ENCODE measurements at places on chromosomes 5 and 9.

- DNase-seq = no peak
Measured at GRCh38 chr9:128512820-128513219, 8.3 kb downstream of the GLE1 start.

GRCh38 chr9:94918038-94918753 is 191.7 kb downstream of the AOPEP start:
- no peak for DNase-seq

DNA sequence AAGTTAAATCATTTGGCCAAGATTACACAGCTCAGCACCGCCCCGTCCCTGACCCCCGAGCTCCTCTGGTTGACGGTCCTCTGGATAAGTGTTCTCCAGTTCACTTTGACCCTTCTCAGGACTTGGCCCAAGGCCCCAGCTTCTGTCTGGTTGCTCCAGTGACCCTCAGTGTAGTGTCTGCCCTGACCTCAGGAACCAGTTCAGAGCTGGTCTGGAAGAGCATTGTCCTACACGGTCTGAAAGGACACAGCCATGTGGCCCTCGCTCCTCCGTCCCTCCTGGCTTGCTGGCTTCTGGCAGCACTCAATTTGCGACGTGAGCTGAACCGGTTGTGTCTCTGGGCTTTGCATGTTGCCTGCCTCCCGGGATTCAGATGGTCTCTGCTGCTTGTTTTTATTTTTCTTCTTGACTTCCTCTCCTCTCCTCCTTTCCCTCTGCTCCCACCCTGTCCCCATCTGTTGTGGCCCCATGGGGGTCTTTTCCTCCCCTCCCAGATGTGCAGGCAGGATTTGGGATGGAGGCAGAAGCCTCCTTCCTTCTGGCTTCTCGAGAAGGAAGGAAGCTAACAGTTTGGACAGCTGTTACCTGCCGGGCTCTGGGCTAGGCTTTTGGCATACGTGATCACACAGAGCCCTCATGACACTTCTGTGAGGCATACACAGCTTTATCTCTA is 72.0 kb downstream of the PPARGC1B start:
- DNase-seq = no peak

- DNase-seq = no peak
Measured at GRCh38 chr9:108910914-108911313, 23.0 kb downstream of the ELP1 start.

GRCh38 chr9:105413525-105413924 is 34.3 kb upstream of the FSD1L start:
- DNase-seq = no peak

DNA sequence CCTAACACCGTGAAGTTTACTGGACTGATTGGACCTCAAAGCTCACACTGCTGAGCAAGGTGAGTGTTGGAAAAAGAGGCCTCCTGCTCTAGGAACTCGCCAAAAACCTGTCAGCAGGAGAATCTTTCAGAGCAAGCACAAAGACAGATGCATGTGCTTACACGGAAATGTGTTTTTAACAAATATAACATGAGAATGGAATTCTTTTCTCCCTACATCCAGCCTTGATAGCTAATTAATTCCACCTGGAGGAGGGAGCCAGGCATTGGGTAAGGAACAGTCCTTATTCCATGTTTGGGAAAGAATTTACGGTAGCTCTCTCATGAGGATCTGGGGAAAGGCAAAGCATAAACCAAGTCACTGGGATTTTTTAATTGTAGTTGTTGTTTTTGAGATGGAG is 98.8 kb downstream of the KLF4 start:
- DNase-seq = no peak

- DNase-seq = no peak
Measured at GRCh38 chr9:114851306-114851705, 45.5 kb upstream of the TNFSF15 start.

- DNase-seq = peak; percentile 75
Measured at GRCh38 chr5:68424799-68425537, 209.4 kb downstream of the PIK3R1 start.

DNA sequence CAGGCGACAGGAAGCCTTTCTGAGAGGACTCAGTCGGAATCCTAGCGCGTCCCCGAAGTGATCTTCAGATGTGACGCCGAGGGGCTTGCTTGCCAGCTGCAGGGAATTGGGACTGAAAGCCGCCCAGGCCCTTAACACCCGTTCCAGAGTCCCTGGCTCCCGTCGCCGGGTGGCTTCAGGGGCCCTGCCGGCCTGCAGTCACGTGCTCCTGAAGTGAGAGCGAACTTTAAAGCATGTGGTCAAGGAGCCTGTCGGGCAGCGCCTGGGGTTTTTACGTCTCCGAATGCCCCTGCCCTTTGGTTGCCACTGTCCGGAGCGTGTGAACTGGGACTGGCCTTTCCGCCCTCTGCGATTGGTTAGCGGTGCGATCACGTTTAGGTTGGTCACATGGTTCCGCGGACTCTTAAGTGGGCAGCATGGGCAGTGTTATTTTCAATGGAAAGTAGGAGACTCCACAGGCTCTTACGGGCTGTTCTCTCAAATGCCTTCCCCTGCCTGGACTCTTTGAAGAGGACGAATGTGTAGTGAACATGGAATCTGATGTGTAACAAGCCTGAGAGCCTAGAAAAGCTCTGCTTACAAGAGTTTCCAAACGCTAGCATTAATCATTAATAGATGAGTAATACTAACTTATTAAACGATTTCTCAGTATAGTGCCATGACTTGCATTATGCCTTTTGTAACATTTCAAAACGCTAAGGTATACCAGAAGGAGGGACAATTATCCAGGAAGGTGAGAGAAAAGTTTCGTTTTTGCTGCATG is 1.9 kb downstream of the VLDLR start:
- no peak for DNase-seq

DNA sequence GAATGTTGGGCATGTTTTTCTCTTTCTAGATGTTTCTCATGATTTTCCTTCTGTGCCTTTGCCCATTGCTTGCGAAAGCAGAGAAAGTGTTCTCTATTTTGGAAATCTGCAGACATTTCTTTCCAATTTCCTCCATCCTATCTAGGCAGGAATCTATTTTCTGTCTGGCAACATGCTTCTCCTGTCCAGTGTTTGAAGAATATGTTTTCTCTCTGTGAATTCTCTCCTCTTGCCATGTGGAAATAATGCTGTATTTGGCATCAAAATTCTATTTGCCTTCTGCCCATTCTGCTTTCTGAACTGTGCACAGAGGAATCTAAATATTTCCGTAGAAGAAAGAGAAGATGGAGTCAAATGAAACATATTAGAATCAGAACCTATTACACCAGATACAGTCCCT is 833.3 kb downstream of the CDH9 start:
- no peak for DNase-seq

- no peak for DNase-seq
Measured at GRCh38 chr5:176519810-176520720, 17.1 kb downstream of the RNF44 start.

- no peak for DNase-seq
Measured at GRCh38 chr9:133102190-133103021, 18.6 kb downstream of the RALGDS start.

DNA sequence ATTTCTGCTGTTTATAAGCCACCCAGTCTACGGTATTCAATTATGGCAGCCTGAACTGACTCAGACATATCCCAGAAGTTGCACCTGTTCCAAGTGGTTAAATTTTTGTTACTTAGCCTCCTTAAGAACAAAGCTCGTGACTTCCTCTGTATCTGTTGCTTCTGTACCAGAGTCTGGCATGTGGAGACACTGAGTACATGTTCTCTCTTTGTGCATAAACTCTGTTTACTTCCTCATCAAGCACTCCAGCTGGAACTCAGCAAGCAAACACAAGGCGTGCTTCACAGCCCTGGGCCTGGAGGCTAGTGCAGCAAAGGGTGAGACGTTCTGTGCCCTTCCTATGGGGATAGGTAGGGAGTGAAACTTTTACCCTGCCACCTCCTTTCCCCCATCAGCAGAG is 19.0 kb downstream of the C9orf152 start:
- peak; percentile 79 for DNase-seq

- peak; percentile 71 for DNase-seq
Measured at GRCh38 chr5:171907725-171908343, 98.6 kb downstream of the FBXW11 start.

- DNase-seq = peak; percentile 48
Measured at GRCh38 chr9:36492865-36493264, 79.8 kb upstream of the MELK start.

DNA sequence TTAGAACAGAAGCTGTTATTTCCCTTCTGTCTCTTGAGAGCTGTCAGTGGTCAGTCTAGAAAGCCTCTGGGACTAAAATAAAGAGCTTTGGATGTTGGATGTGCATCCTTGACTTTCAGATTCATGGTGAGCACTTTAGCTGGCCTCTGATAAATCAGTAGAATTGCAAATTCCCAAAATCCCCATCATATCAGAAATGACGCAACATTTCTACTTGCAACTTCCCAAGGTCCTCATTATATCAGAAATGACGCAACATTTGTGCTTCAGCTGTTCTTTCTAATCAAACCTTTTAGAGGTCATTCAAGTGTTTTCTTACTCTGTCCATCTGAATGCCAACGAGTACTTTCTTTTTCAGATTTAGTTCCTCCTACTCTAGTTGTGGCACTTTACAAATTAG is 167.3 kb upstream of the MOCS2 start:
- no peak for DNase-seq

GRCh38 chr9:92446536-92446935 is 22.3 kb upstream of the OMD start:
- no peak for DNase-seq

DNA sequence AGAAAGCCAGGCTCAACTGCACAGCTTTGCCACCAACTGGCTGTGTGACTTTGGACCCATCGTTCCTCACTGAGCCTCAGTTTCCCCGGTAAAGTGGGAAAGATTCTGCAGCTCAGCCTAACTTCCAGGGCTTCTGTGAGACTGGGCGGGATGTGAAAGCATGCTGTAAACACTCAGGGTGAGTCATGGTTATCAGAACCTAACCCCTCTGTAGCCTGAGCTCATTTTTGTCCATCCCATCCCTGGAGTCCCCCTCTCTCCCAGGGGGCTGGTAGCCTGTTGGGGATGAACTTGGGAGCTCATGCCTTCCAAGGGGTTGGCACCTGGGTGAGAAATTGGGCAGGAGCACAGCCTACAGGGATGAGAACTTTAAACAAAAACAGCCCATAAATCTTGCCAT is 2.3 kb downstream of the CCDC69 start:
- DNase-seq = no peak

- no peak for DNase-seq
Measured at GRCh38 chr9:36900136-36900855, 133.8 kb downstream of the PAX5 start.

DNA sequence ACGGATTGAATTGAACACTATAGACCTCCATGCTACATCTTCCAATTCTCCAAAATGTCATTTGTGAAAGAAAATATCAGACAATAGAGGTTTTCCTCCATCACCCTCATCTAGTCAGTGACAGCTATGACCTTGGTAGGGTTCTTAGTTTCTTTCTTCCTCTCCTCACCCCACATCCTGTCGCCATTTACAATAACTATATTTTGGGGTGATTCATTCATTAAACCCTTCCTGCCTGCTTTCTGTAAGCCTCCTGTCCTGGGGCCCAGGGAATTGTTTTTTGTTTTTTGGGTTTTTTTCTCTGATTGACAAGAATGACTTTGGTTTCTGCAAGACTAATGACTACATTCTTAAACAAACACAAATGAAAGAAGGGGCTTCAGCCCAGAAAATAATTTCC is 82.6 kb downstream of the PRELID2 start:
- DNase-seq = no peak

- DNase-seq = no peak
Measured at GRCh38 chr5:91712718-91713117, 329.6 kb upstream of the ARRDC3 start.

- peak; percentile 41 for DNase-seq
Measured at GRCh38 chr5:144191998-144192397, 21.3 kb downstream of the KCTD16 start.

GRCh38 chr9:137205126-137206069 is at the start of the genes NDOR1 and TMEM203:
TSS of gene NDOR1 (plus strand) at chr9:137205700. CDS start at chr9:137205778, 78 bp downstream.
TSS of gene TMEM203 (minus strand) at chr9:137205648. CDS start at chr9:137205414, 234 bp downstream.
- peak; percentile 96 for DNase-seq

- no peak for DNase-seq
Measured at GRCh38 chr9:97763874-97764273, 66.7 kb upstream of the XPA start.

- no peak for DNase-seq
Measured at GRCh38 chr5:174642816-174643405, 81.5 kb upstream of the MSX2 start.
